ENCODE measurements at places on chromosomes 16 and 17.

DNA sequence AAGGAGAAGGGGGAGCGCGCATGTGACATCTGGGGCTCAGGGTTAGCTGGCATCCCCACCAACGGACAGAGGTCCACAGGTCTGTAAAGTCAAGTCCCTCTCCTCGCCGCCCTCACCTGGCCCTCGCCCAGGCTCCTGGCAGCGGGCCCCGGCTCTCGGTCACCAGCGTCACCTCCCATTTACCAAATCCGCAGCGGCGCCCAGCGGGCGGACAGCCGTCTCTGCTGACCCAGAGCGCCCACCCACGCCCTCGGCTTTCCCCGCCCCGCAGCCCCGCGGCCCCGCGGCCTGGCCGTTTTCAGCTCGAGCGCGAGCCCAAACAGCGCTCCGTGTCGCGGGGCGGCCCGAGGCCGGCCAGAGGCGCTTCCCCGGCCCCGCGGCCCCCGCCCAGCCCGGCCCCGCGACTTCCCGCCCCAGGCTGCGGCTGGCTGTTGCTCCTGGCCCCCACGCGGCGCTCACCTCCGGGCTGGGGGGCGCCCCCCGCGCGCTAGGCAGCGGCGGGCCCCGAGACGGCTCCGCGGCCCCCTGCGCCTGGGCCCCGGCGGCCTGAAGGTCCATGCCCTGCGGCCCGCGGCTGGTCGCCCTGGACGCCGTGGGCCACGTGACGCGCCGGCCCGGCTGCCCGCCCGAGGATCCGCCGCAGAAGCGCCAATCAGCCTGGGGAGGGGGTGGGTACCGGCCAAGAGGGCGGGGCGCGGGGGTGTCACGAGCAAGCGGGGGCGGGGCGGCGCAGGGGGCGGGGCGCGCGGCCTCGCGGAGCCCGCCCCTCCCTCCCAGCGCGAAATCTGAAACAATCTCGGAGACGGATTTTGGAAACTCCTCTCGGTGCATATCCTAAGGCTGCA lies at the start of gene COPRS:
TSS of gene COPRS (minus strand) at position 603 of the 845 bp plus-strand sequence. CDS start at position 558, 45 bp downstream.
- no peak for DNase-seq

GRCh38 chr16:68756239-68756915 lies 19.3 kb downstream of the CDH1 start:
- DNase-seq: no peak

GRCh38 chr17:61002316-61002736 lies 324.7 kb downstream of the BCAS3 start:
- no peak for DNase-seq

DNA sequence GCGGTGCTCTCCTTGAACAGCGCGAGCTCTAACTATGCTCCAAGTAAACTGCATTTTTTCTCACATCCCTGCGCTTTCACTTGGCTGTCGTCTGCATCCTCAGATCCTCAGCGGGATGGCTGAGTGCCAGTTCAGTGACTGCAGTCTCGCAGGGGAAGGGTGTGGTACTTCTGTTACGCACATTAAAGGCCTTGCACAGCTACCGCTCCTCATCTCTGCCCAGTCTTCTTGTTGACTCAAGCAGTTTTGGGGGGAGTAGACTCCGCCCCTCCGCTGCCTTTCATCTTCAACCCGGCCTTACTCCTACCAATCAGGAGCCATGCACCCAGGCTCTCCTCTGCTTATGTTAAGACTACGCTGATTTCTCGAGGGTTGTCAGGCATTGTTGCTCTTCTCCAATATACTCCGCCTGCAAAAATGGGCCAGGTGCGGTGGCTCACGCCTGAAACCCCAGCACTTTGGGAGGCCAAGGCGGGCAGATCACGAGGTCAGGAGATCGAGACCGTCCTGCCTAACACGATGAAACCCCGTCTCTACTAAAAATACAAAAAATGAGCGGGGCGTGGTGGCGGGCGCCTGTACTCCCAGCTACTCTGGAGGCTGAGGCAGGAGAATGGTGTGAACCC lies 10.0 kb downstream of the ATP5PD start:
- DNase-seq: no peak

DNA sequence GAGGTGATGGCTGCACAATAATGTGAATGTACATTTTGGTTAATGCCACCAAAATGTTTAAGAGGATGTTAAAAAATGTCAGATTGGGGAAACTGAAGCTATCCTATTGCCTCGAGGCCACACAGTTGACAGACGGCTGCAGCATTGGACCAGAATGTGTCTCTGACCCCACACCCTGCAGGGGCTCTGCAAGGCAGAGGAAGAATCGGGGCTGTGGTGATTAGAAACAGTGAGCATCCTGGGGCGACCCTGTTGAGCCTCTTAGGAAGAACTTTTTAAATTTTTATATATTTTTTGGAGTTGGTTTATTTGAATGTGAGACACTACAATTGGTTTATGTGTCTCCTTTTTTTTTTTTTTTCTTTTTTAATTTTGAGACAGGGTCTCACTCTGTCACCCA lies 15.0 kb upstream of the ADORA2B start:
- no peak for DNase-seq

- DNase-seq: no peak
These were observed 17.5 kb downstream of the EMC8 start for GRCh38 chr16:85781695-85782370.

GRCh38 chr16:68348639-68349445 lies 38.0 kb downstream of the PRMT7 start:
- DNase-seq: no peak

DNA sequence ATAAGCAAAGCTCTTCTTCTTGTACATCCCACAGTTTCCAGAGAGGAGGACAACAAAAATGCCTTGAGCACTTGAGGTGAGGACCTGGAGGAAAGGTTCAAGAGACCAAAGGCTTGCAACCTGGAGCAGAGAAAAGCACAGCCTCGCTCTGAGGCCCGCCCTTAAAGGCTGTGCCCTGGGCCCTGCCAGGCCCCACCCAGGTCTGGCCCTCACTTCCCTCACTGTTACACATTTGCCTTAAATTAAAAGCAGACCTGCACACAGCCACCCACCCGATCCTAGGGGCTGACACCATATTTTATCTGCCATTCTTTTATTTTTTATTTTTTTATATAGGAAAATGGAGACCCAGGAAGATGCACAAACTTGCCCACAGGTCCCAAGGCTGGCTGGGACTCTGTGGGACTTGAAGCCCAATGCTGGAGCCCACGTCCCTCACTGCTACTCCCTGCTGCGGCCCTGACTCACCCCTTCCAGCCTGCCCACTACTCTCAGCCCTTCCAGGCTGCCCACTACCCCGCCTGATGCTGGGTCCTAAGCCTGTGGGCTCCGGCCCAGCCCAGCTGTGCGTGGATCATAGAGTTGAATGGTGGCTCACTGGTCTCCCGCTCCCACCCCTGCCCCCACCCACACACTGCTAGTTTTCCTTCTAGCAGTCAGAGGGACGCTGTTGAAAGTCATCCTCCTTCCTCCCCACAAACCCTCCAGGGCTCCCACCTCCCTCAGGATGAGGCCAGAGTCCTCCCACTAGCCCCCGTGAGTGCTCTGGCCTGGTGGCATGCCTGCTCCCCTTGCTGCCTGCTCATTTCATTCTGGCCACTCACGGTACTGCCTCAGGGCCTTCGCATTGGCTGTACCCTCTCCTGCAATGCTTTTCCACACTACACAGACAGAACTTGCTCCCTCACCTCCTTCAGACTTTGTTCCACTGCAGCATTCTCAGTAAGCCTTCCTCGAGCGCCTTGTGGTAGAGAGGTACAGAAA lies 77.6 kb upstream of the MED9 start:
- DNase-seq: no peak

- no peak for DNase-seq
These were observed 89.0 kb downstream of the SALL1 start for GRCh38 chr16:51062039-51062438.

DNA sequence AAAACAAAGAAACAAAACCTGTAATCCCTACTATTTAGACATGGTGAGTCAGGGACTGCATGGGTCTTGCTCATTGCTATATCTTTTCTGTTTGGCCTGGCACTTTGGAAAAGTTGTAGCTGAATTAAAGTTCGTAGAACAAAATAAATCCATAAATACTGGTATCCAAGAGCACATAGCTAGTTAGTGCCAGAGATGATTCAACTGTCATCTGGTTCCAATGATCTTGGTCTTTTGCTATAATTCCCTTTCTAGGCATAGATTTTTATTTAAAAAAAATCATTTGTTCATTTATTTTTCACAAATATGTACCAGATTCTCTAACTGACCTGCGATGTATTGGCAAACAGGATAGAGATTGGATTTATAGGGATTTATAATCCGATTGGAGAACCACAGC lies 1436.1 kb upstream of the GOT2 start:
- no peak for DNase-seq

GRCh38 chr17:47224966-47225365 lies 15.8 kb downstream of the MYL4 start:
- no peak for DNase-seq

DNA sequence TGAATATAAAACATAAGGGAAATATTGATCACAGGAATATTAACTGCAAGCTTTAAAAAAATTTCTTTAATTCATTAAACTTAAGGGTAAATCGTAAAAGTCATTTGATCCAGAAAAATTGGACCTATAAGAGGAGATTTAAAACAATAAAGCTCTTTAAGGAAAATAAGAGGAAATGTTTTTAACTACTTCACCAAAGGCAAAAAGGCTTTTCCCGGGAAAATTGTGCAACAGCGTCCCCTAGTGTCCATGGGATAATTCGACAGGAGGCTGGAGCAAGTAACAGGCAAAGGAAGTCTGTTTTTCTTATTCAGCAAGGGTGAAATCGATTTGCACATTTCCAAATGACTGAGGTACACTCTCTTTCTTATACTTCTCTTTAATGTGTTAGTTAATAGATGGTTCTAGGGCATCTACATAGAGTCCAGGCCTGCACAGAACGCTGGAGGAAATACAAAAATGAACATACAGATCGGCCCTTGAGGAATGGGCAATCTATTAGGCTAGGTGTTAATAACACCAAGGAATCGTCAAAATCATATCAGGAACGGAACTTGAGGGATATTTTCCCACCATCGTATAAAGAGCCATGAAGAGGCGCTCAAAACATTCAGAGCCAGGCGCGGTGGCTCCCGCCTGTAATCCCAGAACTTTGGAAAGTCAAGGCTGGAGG lies 61.4 kb downstream of the ZNF18 start:
- no peak for DNase-seq

DNA sequence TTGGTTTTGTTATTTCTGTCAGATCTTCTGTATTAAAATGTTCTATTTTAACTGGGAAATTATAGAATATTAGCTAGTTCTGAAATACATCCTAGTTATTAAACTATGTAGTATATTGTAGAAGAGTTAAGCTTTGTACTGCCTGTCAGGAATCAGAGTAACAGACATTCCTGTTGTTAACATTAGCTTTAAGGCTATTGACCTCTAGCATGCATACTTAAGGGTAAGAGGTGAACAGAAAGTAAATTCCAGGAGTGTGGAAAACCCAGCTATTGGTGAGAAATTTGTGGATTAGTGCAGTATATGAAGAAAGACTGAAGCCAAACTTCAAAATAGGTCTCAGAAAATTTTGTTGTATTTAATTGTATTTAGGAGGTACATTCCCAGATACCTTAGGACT lies 111.3 kb downstream of the CHD9 start:
- no peak for DNase-seq

GRCh38 chr16:371515-372301 lies 1.4 kb upstream of the MRPL28 start:
- no peak for DNase-seq
